Pancreas (tissue), 10 donors: ENCODE measurements at places on chromosomes 2 and 18.

- DNase-seq: no peak
Measured at GRCh38 chr2:159211447-159212396, 74.8 kb downstream of the WDSUB1 start.

GRCh38 chr2:219084791-219085190 is 24.1 kb upstream of the IHH start:
- no peak for DNase-seq

DNA sequence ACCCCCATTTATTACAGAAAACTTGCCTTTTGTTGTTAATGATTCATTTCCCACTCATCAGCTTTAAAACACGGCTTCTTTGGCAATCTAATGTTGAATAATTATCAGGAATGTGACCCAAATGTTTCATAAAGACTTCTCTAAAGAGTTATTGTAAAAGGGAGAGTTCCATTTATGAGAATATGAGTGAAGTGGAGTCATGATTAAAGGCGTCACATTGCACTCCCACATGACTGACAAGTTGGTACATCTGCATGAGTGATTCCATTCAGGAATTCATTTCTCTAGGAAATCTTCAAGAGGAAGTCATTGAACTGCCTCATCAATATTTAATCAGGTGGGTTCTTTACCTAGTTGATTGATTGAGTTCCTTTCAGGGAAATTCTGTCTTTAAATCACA is 184.8 kb downstream of the LNPK start:
- DNase-seq: no peak

DNA sequence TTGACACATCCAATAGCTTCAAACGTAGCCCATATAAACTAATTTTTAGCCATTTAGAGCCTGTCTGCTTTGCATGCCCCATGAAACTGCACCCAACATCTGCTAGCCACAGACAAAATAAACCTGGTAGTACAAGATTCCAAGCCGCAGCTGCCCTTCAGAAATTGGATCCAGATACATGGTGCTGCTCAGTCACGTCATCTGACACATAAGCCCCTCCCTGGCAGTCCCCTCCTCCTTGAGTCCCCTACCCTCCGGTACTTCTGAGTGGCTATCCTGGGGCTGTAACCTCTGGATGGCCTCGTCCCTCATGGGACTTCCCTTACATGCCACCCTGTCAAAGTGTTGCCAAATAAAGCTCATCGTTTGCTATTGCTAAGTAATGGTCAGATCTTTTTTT is 33.8 kb downstream of the PROC start:
- no peak for DNase-seq

- no peak for DNase-seq
Measured at GRCh38 chr2:21407851-21408250, 284.1 kb downstream of the TDRD15 start.

GRCh38 chr2:216710551-216711301 is 15.4 kb upstream of the IGFBP5 start:
- DNase-seq: no peak

DNA sequence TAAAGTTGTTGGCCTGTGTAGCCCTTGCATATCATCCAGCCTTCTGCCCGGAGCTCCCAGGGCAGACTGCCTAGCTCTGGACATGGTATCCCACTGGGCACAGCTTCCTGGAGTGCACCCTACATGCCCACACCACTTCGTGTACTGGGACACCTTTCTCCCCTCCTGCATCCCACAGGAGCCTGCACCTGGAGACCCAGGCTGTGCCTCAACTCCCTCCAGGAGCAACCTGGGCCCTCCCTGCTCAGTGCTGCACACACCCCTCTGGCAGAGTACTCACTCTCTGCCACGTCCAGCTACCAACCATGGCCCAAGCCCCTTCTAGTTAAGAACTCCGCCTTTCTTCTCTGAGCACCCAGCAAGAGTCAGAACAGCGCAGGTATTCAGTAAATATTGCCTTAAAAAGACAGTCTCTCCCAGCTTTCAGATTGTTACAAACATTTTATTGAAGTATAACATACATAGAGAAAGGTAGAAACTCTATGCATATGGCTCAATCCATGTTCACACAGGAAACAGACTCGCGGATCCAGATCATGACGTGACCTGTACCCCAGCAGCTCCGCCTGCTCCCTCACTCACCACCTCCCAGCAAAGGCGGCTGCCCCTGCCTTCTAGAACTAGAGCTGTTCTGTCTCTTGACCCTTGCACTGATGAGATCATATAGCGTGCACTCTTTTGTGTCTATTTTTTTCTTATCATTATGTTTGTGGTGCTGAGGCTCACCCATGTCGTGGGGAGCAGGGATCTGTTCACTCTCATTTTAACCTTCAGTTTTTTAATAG is 98.4 kb upstream of the MYCN start:
- DNase-seq: no peak

DNA sequence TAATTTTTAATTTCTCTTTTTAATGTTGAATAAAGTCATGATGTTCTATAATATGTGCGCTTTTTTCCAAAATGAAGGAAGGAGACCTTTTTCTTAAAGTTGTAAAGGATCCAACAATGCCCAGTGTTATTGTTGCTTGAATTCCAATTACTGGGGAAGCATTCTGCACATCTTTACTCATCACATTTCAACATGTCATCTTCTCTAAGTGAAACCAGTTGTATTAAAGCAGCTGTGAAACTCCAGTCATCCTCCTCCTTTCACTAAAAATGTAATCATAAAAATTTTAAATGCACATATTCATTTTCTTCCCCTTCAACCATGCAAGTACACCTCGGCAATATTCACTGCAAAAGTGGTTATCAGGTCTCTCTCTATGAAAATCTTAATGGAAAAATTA is 722.7 kb downstream of the TSN start:
- DNase-seq: no peak

DNA sequence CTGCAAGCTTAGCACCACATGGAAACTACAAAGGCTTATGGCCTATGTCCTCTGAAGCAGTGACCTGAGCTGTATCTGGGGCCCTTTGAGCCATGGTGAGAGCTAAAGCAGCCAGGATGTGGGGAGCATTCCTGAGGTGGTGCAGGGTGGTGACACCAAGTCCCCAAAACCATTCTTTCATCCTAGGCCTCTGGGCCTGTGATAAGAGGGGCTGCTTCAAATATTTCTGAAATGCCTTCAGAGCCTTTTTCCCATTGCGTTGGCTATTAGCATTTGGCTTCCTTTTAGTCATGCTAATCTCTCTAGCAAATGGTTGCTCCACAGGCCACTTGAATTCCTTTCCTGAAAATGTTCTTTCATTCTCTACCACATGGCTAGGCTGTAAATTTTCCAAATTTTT is 13.4 kb downstream of the CCDC150 start:
- DNase-seq: no peak

DNA sequence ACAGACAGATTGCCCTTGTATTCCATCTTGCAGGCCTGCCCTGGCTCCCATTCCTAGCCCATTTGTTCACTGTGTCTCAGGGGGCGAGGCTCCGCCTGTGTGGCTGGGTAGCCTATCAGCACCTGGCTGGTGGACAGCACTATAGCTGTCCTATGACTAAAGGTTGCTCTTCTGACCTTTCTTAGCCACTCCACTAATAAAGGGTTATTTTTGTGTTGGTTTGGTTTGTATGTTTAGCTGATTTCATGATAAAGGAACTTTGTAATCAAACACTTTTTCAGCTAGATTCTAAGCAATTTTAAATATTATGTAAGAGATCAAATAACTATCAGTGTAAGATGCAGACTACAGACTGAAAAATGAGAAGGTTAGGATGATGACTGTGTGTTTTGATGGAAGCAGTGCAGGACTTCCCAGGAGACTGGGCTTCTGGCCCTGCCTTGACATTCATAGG is 72.2 kb downstream of the CRIM1 start:
- DNase-seq: no peak

GRCh38 chr2:233339427-233339826 is 14.9 kb upstream of the DGKD start:
- no peak for DNase-seq

- DNase-seq: peak; percentile 75
Measured at GRCh38 chr2:49770919-49771318, 616.6 kb upstream of the FSHR start.

- DNase-seq: no peak
Measured at GRCh38 chr18:51010218-51010617, 19.8 kb upstream of the SMAD4 start.

DNA sequence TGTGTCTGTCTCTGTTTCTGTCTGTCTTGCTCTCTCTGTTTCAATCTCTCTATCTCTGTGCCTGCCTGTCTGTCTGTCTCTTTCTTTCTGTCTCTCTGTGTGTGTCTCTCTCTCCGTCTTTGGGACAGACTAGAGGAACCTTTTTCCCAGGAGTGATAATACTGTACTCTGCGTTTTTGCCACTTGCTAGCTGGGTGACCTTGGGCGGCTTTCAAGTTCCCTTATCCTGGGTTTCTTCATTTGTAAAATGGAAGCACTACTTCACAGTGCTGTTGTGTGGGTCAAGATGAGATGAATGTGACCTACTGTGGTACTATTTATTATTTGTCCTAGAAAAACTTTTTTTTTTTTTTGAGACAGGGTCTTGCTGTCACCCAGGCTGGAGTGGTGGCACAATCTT is 42.4 kb downstream of the HPCAL1 start:
- no peak for DNase-seq

DNA sequence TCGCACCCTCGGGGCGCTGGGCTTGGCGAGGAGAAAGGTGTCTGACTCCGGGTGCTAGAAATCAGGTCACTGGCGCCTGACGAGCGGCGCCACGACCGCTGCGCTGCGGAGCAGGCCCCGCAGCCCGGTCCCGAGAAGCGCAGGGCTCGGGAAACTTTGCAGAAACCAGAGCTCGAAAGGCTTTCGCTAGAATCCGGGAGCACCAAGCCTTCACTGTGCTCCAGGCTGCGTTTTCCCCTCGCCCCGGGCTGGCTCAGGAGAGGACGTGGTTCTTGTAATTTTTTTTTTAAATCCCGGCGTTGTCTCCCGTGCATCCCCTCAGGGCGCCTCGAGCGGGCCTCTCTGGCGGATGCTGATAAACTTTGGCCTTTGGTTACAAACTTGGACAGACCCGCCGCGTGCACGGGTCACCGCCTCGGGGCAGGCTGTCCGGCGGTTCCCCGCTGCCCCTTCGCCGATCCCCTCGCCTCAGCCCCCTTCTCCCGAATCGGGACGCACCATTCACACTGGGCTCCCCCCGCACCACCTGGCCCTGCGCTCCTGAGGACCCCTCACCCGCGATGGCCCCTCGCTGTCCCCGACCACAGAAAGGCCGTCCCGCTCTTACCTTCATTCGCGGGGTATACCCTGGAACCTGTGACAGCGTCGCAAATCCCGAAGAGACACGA is 419 bp downstream of the EPHA4 start:
- peak; percentile 33 for DNase-seq

DNA sequence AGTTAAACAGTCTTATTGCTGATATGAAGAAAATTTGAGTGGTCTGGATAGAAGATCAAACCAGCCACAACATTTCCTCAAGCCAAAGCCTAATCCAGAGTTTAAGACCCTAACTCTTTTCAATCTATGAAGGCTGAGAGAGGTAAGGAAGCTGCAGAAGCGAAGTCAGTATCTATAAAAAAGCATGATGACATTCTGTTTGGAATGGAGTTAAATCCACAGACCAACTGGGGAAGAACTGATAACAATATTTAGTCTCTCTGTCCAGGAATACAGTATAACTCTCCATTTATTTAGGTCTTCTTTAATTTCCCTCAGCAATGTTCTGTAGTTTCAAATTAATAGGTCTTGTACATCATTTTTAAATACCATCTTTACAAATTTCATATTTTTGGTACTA is 16.0 kb downstream of the PIGN start:
- DNase-seq: no peak

DNA sequence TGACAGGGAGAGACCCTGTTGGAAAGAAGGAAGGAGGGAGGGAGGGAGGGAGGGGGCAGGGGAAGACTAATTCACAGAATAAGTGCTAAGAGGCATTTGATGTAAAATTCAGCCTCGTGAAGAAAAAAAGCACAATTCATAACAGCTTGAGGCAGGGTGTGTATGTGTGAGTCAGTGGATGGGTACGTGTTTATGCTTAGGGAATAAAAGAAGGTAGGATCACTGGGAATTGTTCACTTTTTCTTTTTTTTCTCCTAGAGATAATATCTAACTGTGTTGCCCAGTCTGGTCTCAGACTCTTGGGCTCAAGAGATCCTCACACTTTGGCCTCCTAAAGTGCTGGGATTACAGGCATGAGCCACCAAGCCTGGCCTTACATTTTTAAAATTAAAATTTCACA is 39.2 kb downstream of the WDR33 start:
- no peak for DNase-seq

DNA sequence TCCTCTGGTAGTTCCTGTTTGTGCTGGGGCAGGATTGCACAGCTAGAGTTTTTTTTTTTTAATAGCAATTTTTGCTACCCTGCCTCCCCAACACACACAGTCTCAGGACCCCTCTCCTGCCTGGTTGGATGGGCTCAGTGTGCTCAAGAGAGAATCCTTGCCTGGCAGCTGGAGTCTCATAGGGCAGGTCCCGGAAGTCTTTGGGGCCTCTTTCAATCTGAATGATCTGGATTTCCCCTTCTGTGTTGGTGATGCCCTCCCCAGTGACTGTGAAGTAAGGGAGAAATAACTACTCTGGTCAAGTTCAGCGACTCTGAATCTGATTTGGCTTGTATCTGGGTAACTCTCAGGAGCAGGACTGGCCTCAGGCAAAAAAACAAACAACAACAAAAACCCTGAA is 220.6 kb upstream of the LRRTM1 start:
- no peak for DNase-seq

- DNase-seq: peak; percentile 72
Measured at GRCh38 chr2:47070920-47071824, 83.9 kb downstream of the STPG4 start.

DNA sequence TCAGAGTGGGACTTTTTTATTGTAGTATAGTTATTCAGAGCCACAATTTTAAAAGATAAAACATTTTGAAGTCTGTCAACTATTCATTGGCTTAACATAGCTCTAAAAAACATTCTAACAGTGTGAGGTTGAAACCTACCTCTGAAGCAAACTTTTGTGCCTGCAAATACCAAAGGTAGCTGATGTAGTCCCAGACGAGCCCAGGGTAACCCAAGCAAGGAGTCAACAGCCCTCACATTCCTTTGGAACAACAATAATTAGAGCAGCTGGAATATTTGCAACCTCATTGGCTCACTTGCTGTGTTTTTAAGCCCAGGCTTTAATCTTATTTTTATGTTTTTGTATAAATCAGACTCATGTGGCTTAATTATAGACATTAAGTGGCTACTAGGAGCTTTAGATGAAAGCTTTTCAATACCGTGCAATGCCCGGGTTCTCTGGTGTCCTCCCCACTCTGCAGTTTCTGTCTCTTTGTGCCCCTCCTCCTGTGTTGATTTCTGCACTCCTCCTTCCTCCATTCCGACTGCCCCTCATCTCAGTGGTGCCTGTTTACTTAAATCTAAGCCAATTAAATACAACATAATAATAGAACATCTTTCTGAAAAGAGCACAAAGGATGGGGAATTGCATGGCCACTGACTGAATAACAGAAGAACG is 157.9 kb upstream of the UNC80 start:
- no peak for DNase-seq
